GM23248 (cell line): ENCODE measurements at places on chromosomes 6 and 20.

DNA sequence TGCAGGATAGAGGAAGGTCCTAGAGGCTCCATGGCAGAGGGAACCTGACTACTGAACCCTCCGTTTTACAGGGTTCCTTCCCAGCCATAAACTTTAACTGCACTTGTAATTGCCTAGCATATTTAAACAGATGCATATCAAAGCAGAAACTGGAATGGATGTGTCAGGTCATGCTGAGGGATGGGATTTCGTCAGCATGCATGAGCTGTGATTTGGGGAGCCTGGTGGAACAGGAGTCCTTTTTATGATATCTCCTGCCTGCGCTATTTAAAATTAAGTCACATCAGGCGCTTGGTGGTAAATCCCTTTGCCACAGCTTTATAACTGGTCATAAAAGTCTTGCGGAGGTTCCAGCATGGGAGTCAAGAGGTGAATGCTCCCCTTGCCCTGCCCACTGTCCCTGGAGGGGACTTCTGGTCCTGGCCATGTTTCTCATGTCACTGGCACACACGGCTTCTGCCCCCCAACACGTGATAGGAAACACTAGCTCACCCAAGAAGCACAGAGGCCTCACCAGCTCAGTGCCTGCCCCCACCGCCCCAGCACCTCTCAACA lies 26.0 kb upstream of the PCMTD2 start:
- no peak for DNase-seq

- no peak for DNase-seq
These were observed at the start of gene TRIM31 for GRCh38 chr6:30113003-30113759. Gene TRIM31 (minus strand): TSS chr6:30113090. CDS start chr6:30112805, 285 bp downstream.

- peak; percentile 26 for DNase-seq
These were observed 920 bp downstream of the ZBTB12 start for GRCh38 chr6:31900917-31901414.

- peak; percentile 43 for DNase-seq
These were observed 622 bp downstream of the MAFB start for GRCh38 chr20:40688129-40689099.

DNA sequence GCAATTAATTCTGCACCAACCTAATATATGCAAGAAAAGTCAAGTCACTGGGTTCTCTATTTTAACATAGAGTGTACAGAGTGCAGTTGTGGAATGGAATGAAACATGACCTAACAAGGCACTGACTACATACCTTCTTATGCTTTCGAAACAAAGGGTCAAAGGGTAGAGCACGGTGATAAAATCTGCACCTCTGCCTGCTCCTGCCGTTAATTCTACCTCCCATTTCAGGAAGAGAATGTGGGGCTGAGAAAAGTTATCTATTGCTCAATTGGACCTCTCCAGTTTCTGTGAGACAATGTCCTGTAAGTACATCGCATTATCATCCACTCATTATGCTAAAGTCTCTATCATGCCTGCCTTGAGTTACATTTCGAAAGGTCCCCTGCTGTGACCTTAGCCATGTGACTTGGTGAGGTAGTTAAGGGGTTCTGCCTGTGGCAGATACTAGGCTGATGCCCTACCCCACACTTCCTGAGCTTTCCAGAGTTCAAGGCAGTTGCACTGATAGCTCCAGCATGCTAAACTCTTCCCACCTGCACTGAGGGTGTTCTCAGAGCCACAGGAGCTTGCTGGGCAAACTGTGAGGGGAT lies 14.0 kb upstream of the MOCS1 start:
- no peak for DNase-seq

DNA sequence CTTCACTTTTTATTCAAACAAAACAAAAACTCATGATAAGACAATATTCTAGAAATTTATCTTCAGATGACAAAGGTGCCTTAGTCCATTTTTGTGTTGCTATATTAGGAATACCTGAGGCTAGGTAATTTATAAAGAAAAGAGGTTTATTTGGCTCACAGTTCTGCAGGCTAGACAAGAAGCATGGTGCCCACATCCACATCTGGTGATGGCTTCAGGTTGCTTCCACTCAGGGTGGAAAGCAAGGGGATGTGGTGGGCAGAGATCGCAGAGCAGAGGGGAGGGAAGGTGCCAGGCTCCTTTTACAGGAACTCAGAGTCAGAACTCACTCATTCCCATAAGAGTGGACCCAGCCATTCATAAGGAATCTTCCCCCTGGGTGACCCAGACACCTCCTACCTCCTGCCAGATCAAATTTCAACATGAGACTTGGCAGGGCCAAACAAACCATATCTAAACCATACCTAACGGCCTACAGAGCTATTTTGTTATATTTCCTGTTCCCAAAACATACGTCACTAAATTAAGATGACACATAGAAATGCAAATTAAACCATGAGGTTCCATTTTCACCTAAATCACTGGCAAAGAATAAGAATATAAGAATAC lies 26.4 kb downstream of the ABHD12 start:
- DNase-seq, result no peak

GRCh38 chr6:112258642-112259336 lies 4.4 kb upstream of the LAMA4 start:
- DNase-seq, result peak; percentile 24

- DNase-seq, result peak; percentile 10
These were observed 449.4 kb upstream of the PTCHD4 start for GRCh38 chr6:48560408-48560807.

GRCh38 chr20:44479643-44480042 lies 4.0 kb downstream of the TTPAL start:
- no peak for DNase-seq

DNA sequence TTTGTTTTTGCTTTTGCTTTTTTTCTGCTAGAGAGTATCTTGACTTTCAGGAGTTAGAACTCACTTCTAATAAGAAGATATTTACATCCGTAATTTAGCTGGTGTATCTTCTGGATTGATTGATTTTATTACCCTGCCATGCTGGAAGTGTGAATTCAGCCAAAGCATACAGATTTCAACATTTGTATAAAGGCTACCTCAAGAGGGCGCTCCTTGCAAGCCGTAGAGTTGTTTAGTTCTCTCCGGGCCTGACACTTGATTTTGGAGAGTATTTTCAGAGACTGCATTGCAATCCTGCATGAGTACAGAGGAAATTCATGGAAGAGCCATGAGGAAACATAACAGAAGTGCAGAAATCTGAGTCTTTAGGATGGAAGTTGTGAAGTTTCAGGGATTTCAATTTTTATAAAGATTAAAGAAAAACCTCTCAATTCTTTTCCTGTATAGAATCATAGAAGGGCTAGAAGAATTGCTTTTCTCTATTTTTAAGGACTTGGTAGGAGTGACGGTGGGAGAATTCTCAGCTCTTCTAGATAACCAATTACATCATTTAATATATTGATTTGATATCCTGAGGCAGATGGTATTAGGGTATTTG lies 66.7 kb upstream of the TIAM2 start:
- peak; percentile 83 for DNase-seq

DNA sequence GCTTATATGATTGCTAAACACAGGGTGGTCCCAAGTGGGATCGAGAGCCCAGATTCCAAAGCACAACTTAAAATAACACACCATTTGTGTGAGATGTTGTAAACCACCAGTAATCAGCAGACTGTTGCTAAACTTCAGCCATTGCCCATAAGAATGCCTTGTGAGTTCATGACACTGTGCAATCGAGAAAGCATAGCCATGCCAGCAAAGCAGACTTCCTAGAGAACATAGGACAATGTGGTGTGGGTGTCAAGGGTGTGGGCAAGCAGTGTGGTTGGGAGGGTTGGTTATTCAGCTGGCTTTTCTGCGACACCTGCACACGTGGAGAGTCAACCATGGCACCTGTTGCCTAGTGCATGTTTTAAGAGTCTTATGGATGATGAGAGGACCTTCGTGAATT lies 16.1 kb upstream of the CALHM6 start:
- DNase-seq, result no peak

DNA sequence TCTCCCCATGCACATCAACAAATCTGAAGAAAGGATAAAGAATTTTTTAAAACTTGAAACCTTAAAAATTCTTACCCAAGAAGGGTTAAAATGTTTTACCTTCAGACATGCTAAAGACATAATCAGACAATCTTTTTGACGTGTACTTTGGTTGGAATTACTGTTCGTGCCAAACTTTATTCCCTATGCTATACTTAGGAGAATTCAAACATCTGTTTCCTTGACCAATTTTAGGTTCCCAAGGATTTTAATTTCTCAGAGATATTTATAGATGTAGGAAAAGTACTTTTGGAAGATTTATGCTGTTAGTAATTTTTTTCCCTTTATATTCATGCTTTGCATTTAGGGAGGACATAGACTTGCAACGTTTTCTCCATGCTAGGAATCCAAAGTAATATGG lies 108.4 kb downstream of the AFG1L start:
- DNase-seq, result no peak

- peak; percentile 80 for DNase-seq
These were observed 38.7 kb downstream of the CDKAL1 start for GRCh38 chr6:20572940-20573339.

- peak; percentile 9 for DNase-seq
These were observed 1.9 kb downstream of the BLCAP start for GRCh38 chr20:37525810-37526209.

DNA sequence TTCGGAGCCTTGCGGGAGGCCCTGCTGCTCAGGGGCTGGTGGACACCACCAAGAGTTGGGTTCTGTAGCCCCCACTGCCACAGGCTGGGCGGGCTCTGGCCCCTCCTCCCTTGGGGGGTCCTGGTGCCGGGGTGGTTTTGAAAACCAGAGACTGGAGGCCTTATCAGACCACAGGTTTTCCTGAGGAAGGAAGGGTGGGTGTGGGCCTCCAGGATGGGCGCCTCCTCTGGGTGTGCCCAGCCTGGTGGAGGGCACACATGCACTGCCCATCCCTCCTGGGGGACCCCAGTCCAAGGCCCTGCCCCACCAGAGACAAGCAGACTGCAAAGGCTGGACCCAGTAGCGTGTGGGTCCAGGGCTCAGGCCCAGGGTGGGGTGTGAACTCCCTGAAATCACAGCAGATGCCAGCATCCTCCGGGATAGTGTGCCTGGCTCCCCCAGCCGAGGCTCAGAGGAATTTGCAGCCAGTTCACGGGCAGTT lies 13.5 kb upstream of the ZBTB46 start:
- no peak for DNase-seq
